ENCODE measurements at places on chromosomes 13 and 19. TPM values are rescaled to one million over a fixed set of nuclear protein-coding genes. Genes with fewer than 3 reads are reported as not detected.
A peak's percentile ranks its signal among the peaks of the same experiment; 100 is the strongest.

Gene RTBDN
- total RNA-seq = not detected

- peak; percentile 57 for DNase-seq
Observed at GRCh38 chr19:55644191-55644833, 863 bp downstream of the ZNF581 start.

Gene CEACAM3
- total RNA-seq = not detected

Gene TNNI3
- total RNA-seq = 1.7 TPM

- no peak for DNase-seq
Observed at GRCh38 chr19:3606690-3607289, at the start of gene TBXA2R. TBXA2R (minus strand) TSS chr19:3606875; CDS start chr19:3600634, 6,241 bp downstream.

Gene GJB2
- total RNA-seq = 32.8 TPM

Gene MAG
- not detected for total RNA-seq

DNA sequence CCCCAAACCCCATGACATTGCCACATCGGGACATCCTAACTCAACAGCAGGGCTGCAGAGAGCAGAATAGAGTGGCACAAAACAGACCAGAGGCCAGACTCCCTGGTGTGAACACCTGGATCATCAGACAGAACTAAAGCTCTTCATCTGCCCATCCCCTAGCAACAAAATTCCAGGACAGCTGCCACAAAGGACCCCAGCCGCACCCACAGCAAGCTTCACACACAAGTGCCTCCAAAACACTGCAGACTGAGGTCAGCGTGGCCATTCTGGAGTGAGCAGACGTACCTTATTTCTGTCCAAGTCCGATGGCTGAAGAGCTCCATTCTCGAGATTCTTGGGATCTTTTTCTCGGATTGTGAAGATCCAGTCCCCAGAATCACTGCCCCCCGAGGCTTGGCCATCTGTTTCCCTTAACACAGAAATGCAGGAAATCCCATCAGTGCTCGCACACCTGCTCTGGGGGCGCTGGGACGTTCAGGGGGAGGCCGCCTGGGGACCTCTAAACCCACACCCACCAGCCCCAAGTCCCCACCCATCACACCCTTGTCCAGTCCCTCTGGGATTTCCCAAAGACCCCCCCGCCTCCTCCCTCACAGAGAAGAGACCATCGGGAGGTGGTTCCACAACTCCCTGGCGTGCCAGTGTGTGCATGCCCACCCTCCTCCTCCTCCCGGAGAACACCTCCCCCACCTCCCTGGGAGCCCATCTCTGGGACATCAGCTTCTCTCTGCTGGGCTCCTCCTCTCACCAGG lies 115.2 kb downstream of the STK24 start:
- DNase-seq = peak; percentile 50

DNA sequence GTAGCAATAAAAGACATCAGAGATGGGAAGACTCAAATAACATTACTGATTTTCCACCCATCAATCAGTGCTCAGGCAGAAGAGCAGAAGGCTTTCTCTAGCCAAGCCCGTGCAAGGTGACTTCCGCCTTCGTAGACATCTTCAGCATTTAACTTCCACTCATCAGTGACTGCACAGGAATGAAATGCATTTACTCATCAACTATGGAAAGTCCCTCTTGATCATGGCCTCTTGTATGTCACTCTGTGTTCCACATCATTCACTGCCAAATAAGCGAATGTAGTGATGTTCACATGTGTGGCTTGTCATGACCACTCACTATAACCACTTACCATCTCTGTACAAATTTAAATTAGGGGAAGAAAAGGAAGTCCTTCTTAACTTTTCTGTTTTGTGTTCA lies 49.4 kb downstream of the SACS start:
- no peak for DNase-seq
